ENCODE measurements at places on chromosomes 3 and 15.

DNA sequence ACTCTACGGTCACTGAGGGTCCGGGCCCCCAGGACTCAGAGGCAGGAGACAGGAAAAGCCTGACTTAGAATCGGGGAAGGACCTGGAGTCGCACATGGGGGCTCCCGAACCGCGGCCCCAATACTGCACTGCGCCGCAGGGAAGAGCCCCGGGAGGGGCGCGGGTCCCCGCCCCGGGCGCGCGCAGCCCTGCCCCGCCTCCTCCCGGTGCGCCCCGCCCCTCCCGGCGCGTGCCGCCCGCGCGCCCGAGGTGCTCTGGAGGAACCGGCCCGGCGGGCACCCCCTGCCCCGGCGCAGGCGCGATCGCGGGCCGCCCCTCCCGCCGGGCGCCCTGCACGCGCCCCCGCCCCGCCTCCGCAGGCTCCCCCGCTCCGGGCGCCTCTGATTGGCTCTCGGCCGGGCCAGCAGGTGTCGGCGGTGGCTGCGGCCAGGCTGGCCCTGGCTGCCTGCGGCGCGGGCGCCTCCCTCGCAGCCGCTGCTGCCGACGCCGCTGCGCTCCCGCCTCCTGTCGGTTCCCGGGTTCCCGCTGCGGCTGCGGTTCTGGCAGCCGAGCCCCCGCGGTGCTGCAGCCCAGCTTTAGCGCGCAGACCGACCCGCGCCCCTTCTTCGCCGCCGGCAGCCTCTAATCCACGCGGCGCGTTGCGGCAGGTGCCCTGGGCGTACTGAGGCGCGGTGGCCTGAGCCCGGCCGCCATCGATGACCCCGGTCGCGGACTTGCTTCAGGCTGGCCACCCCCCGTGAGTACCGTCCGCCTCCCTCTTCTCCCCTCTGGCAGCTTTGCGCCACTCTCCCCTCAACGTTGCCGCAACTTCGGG is at the start of gene MYRIP:
MYRIP (plus strand) TSS at position 429 of the 814 bp plus-strand sequence. CDS start 91,208 bp downstream, outside the sequence.
- no peak for DNase-seq

DNA sequence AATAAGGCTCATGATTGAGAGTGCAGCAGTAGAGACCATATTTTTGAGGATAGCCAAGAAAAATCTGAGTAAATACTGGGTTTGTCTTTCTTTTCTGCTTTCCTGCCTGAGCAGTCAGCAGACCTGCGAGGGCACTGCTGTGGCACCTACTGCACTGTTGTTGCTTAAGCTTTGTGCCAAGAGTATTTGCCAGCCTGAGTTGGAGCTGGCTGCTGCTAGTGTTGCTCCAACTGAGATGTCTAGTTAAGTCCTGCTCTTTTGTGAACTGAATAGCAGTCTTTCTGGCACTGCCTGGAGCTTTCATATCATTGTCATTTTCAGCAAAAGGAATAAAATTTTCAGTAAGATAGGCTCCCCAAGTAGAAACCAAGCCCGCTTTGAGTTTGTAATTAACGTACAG is 214.5 kb upstream of the P2RY1 start:
- no peak for DNase-seq

GRCh38 chr3:179726075-179726699 is 73.3 kb downstream of the USP13 start:
- DNase-seq, result no peak

GRCh38 chr3:26962492-26963360 is 340.2 kb downstream of the LRRC3B start:
- no peak for DNase-seq

- DNase-seq, result no peak
These were observed 245.3 kb downstream of the FEZF2 start for GRCh38 chr3:62128051-62128450.

DNA sequence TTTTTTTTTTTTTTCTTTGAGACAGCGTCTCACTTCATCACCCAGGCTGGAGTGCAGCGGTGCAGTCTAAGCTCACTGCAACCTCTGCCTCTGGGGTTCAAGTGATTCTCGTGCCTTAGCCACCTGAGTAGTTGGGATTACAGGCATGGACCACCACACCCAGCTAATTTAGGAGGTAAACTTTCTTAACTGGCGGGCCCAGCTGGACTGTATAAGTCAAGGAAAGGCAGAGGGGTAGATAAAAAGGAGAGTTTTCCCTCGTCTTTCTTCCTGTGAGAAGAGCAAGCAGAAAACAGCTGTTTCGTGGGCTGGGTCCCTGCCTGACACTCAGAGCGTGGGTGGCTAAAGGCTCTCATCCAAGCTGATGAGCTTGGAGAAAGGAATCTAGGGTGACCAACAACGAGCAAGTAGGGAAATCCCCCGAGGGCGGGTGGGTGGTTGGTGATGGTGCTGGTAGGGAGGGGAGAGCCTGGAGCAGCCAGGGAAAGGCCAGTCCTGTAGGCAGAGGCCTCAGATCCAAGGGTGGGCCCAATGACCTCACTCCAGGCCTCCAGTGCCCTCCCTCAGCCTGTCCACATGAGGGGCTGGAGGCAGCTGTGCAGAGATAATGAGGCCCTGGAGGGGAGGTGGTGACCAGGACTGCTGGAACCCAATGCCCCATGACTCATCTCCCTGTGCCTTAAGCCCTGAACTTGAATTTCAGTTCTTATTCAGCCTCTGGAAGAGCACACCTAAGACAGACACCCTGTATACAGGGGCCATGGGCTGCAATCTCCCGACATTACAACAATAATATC is 43.1 kb upstream of the LIMD1 start:
- no peak for DNase-seq

DNA sequence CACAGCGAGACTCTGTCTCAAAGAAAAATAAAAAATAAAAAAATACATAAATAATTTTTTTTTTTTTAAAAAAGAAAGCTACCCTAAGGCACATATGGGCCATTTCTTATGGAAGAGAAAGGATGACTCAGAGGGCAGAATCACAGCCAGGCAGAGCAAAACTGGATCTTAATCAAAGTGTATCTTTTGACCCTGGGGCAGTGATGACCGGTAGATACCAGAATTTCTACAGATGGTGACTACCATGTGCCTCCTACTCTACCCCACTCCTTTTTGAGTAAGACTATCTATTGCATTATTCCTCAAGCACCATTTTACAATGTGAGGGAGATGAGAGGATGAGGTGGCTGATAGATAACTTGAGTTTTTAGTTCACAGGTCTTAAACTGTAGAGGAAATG is 26.0 kb downstream of the TARS3 start:
- DNase-seq, result no peak

- DNase-seq, result no peak
These were observed 17.8 kb downstream of the EDEM1 start for GRCh38 chr3:5205165-5205941.

DNA sequence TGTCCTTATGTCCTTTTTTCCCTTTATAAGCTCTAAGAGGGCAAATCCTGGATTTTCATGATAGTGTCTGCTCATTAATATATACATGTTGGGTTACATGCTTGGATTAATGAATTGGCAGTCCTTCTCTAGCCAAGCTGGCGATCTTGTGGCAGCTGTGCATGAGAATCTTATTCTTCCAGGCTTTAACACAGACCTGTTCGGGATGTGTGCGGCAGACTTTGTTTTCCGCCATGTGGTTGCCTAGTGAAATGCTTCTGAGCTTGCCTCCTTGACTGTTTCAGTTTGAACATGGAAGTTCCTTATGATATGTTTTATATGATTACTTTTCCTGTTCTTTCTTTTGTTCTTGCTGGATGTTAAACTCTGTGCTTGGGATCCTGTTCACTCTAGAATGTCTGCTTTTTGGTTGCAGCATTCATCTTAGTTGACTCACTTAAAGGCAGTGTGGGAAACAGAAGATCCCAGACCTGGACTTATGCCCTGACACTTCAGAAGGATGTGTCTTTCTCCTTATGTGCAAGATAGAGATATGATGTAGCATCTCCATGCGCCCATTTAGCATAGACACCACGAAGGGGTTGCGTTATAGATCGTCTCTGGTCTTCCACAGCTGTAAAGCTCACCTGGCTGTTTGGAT is 7.2 kb downstream of the CHCHD6 start:
- no peak for DNase-seq

GRCh38 chr3:154598166-154598565 is 168.2 kb upstream of the GPR149 start:
- DNase-seq, result no peak

DNA sequence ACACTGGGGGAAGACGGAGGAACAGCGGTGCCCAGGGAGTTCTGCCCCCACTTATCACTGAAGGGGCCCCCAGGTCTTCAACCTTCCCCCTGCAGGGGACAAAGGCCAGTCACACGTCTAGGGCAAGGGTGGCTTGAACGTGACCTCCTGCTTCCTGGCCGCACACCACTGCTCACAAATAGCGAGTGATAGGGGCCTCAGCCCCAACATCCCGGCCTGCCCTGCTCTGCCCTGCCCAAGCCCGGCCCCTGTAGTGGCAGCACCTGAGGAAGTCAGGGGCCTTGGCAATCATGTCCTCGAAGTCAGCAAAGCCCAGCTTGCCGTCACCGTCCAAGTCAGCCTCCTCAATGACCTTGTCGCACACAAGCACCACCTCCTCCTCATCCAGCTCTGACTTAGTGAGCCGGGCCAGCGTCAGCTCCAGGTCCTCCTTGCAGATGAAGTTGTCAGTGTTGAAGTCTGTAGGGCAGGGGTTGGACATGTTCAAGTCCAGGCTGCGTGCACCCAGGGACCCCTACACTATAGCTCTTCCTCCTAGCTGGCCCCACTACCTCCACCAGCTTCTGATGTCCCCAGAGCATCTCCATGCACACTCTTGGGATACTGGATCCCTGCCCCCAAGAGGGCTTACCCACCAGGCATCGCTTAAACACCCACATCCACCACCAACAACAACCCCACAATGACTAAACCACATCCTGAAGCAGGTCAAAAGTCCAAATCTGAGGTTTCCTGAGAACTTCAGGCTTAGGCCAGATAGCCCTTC is 13.3 kb downstream of the SH2D7 start:
- no peak for DNase-seq

GRCh38 chr3:132911741-132912415 is 126.3 kb upstream of the TMEM108 start:
- no peak for DNase-seq

DNA sequence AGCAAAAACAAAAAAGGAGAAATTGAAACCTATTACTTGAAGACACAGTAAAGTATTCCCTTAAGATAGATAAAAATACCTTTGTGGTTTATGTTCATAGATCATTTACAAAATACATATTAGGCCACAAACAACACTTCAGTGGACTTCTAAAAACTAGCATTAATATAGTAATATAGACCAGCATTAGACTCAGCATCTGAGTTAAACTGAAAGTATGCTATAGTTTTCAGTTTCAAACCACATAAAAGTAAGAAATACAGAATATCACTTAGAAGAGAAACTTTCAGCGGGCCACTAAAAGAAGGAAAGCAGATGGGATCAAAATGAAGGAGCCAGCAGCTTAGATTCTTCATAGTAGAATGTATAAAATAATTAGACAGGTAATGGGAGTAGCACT is 86.6 kb downstream of the MSL2 start:
- no peak for DNase-seq

GRCh38 chr3:156677536-156677935 is 3.1 kb downstream of the TIPARP start:
- DNase-seq, result no peak

DNA sequence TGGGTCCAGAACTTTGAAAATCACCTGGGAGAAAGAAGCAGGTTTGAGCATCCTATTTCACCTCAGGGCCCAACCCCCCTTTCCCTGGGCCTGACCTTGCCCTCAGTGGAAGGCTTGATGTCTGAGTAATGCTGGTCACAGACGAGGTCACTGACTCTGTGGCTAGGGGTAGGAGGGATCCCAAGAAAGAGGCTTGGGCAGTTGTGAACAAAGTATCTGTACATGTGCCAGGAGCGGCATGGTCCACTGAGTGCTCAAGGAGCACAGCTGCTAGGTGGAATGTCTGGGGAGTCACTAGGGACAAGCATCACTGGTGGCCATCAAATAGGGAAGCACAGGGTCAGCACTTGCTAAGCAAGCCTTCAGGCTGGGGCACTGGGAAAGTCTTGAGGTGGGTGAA is 7.3 kb downstream of the CCDC71 start:
- no peak for DNase-seq

DNA sequence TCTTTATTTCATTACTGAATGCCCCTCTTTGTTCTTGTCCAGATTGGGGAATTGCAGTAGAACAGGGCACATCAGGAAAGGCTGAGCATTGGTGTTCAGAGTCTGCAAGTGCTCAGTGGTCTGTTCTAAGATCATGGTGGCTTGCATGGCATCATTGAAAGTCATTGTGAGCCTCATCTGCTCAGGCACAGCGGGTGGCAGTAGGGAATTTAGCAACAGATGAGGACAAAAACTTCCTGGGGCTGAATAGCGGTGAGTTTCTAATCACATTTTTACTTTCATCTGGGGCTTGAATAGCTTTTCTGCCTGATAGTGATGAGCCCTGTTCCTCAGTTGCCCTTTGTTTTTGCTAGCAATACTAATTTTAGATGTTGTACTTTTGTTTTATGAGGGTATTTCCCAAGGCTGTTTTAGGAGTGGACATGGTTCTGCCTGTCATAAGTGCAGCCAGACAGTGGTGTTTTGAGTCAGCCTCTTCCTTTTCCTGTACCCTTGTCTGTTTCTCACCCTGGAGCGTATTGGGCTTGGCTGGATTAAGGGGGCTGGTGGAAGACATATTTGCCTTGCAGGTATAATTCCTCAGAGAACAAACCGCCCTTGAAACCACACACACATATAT is 127.2 kb upstream of the IL12A start:
- DNase-seq, result no peak

DNA sequence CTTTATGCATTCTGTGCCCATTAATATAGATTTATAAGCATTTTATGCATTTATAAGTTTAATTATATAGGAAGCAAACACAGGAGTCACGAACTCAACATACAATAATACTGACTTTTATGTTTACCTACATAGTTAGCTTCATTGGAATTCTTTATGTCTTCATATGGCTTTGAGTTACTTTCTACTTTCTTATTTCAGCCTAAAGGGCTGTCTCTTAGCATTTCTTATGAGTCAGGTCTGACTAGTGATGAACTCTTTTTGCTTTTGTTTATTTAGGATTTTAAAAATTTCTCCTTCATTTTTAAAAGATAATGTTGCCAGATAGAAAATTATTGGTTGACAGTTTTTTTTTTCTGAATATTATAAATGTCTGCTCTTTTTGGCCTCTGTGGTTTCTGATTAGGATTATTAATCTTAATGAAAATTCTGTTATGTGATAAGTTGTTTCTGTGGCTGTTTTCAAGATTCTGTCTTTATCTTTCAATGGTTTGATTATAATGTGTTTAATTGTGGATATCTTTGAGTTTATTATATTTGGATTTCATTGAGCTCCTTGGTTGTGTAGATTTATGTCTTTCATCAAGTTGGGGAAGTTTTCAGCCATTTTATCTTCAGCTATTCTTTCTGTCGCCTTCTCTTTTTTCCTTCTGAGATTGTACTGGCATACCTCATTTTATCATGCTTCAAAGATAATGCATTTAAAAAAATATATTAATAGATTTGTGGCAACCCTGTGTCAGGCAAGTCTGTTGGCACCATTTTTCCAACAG is 54.3 kb downstream of the ATP2C1 start:
- no peak for DNase-seq

All from stimulated activated CD4-positive, alpha-beta T cell treated with anti-CD3 and anti-CD28 coated beads, Interleukin-1b, Interleukin-23, amount 100 ng/mL, for 1 hour (primary cell).